Thyroid gland (tissue), 4 donors: ENCODE measurements at places on chromosomes 11 and 22. TPM values are rescaled to one million over a fixed set of nuclear protein-coding genes. Genes with fewer than 3 reads are reported as not detected.

GRCh38 chr11:71189768-71190315 is 62.5 kb downstream of the SHANK2 start:
- H3K27me3 ChIP-seq: no peaks in the 10 kb centered on the region
- H3K4me1 ChIP-seq: no peaks in the 10 kb centered on the region
- no peak overlapping the region for H3K4me3 ChIP-seq
- no peaks in the 10 kb centered on the region for H3K36me3 ChIP-seq
- DNase-seq: no peak

The APOL3 gene
- 49.6 TPM for total RNA-seq

The PHOX2A gene
- not detected for total RNA-seq

DNA sequence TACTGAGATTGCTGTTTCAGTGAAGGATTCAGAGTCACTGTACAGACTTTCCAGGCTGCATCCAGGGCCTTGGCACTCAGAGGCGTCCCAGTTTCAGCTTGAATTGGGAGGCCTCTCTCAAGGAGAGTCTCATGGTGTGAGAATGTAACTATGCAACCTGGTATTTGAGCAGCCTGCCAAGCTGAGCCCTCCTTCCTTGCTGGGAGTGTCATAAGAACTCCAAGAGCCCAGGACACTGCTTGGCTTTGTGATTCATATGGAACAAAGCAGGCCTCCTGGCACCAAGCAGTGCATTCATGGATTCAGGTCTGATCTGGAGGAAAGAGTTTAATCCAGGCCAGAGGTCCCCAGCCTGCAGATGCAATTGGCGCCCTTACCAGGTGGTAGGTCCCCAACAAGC is 171.7 kb downstream of the DBX1 start:
- H3K27me3 ChIP-seq: no peaks in the 10 kb centered on the region
- H3K36me3 ChIP-seq: no peaks in the 10 kb centered on the region

DNA sequence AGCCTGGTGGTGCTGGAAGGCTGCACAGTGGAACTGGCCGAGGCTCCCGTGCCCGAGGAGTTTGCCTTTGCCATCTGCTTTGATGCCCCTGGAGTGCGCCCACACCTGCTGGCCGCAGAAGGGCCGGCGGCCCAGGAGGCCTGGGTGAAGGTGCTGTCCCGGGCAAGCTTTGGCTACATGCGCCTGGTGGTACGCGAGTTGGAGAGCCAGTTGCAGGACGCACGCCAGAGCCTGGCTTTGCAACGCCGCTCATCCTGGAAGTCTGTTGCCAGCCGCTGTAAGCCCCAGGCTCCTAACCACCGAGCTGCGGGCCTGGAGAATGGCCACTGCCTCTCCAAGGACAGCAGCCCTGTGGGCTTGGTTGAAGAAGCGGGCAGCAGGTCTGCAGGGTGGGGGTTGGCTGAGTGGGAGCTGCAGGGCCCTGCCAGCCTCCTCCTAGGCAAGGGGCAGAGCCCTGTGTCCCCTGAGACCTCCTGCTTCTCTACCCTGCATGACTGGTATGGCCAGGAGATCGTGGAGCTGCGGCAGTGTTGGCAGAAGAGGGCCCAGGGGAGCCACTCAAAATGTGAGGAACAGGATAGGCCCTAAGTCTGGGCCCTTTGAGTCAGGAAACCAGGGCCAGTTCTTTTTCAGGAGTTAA is 1.9 kb upstream of the SMDT1 start:
- peaks cover 11% of the 10 kb centered on the region for H3K36me3 ChIP-seq
- no peaks in the 10 kb centered on the region for H3K27me3 ChIP-seq
- H3K4me1 ChIP-seq: peaks cover 25% of the 10 kb centered on the region
- H3K27ac ChIP-seq: peak overlapping the region; percentile 99
- no peak for DNase-seq

The OR5A1 gene
- total RNA-seq: not detected

- no peak overlapping the region for H3K27ac ChIP-seq
- peaks cover 14% of the 10 kb centered on the region for H3K4me1 ChIP-seq
Measured at GRCh38 chr22:40567626-40568328, 68.7 kb downstream of the MRTFA start.

- H3K4me3 ChIP-seq: no peak overlapping the region
- H3K36me3 ChIP-seq: no peaks in the 10 kb centered on the region
- H3K27me3 ChIP-seq: no peaks in the 10 kb centered on the region
- H3K27ac ChIP-seq: no peak overlapping the region
Measured at GRCh38 chr11:66800720-66801428, 42.4 kb upstream of the RCE1 start.

DNA sequence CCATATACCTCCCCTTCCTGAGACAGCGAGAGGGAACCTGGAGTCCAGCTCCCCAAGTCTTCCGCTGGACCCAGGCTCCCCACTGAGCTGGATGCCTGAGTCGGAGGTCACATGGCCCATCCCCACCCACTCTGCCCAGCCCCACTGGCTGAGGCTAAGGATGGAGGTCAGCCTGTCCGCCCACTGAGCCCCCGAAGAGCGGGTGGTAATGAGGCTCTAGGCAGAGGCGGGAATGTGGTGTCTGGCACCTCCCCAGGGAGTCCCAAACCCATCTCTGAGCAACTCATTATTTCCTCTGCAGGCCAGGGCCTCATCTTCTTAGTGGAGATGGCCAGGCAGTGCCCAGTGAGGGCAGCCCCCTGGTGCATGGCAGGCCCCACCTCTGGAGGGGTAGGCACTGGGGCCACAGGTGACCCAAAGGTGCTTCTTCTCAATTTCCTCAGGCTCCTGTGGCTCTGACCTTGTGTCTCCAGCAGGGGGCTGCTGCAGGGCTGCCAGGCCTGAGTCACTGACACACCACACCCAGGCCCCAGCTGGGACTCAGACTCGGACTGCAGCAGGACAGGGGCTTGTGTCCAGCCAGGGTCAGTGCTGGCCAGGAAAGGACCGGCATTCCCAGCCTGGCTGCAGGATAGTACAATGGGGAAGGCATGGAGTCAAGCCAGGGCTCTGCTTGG is 10.2 kb upstream of the PDE2A start:
- H3K27me3 ChIP-seq: no peaks in the 10 kb centered on the region
- no peak overlapping the region for H3K27ac ChIP-seq
- no peak overlapping the region for H3K4me3 ChIP-seq
- H3K36me3 ChIP-seq: peaks cover 23% of the 10 kb centered on the region
- no peaks in the 10 kb centered on the region for H3K4me1 ChIP-seq

The OR51B6 gene
- total RNA-seq: not detected

DNA sequence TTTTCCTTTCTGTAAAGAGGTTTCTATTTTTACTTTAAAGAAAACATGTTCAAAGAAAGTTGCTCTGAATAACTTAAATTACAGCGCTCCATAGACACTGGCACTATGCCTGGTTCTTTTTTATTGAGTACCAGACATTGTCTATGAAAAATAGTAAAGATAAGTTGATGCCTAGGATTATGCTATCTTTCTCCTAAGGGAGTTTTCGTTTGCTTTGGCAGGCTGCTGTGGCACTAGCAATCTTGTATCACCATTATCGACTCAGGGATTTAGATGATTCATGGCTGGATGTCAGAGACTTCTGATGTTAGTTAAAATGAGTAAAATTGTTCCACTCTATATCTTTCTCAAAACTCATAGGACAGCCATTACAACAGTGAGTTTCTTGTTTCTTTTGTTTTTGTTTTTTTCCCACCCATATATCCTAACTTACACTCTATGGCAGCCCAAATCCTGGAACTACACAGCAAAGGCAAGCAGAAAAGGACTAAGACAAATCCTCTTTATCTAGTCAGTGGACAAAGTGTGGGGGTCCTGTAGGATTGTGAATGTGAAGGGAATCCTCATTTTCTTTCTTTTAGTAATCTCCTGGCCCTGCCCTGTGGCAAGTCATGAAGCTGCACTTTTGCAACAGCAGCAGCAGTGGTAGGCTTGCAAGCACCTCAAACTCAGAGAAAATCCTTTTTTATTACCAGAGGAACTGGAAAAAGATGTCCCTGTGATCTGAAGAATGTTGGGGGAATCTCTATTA is 20.7 kb downstream of the SLN start:
- H3K36me3 ChIP-seq: no peaks in the 10 kb centered on the region
- H3K27me3 ChIP-seq: no peaks in the 10 kb centered on the region
- DNase-seq: no peak

DNA sequence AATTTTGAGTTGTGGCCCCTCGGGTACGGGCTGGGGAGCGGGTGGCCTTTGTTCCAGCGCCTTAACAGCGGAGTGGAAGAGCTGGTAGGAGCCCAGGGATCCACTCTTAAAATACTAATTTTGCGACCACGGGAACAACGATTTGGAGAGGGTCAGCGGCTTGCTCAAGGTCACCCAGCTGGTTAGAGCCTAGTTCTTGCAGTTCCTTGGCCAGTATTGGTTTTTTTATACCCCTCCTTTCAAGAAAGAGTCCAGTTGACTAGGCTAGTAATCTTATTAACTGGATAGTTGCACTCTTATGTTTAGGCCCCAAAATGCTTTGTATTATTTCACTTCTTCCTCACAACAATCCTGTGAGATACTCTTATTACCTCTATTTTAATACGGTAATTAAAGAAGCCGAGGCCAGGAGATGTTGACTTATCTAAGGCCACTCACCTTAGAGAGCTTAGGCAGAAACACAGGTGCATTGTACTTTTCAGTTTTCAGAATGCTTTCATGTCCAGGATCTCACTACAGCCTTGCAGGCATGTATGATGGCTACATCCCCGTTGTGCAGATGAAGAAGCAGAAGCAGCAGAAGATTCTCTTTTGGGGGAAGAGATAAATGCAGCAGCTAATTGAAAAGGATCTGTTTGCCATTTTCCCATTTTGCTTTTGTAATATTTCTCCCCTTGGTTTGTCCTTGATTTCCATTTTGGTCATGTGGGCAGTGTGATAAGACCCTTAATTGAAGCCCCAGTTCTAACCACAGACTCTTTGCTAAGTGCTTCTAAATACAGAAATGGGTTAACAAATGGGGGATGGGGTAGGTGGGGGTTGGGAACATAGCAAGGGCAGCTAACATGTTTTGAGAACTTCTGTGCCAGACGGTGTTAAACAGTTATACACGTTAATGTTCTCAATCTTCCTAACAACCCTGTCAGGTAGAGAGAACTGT is 1.4 kb downstream of the SREBF2 start:
- H3K27ac ChIP-seq: peak overlapping the region; percentile 95
- DNase-seq: no peak
- no peaks in the 10 kb centered on the region for H3K27me3 ChIP-seq

DNA sequence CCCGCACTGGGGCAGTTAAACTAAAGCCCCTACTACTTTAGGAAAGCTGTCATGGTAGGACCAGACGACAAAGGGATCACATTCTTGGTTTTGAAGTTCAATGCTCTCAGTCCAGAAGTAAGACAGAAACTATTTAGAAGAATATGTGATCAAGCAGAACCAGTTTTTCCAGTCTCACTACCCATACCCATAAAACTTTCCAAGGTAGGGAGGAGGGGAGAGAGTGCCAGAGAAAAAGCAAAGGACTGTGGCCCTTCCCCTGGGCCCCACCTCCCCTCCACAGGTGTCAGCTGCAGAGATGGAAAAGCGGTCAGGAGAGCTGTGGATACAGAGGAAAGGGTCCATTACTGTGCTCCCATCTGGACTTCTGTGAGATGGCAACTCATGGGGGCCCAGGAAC is 587.1 kb downstream of the SOX6 start:
- H3K4me1 ChIP-seq: peaks cover 35% of the 10 kb centered on the region
- H3K36me3 ChIP-seq: no peaks in the 10 kb centered on the region
- no peak overlapping the region for H3K4me3 ChIP-seq
- H3K27me3 ChIP-seq: no peaks in the 10 kb centered on the region
- H3K27ac ChIP-seq: peak overlapping the region; percentile 26

DNA sequence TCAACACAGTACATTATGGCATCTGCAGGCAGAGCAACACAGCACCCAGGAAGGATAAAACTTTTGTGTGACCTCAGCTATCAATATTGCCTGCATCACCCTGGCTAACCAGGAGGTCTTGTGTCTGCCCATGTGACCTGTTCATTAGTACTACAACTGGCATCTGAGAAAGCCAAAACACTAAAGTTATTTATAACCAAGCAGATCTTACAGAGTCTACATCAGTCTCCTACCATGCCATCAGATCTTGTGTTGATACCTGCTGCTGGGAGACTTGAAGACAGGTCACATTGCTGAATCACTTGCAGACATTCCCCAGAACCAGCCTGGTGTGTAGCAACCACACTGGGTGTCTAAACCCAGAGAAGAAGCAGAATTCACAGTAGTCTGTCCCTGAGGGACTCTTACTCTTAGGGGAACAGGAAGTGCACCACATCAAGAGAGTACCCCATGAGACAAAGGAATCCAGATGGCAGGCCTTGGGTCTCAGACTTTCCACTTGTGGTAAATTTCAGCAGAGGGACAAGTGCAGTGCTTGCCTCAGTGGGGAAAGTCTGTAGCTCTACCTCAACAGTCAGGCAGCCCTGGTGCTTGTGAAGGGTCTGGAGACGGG is 7.0 kb downstream of the OR9G1 start:
- no peaks in the 10 kb centered on the region for H3K27me3 ChIP-seq
- H3K4me1 ChIP-seq: no peaks in the 10 kb centered on the region
- no peaks in the 10 kb centered on the region for H3K36me3 ChIP-seq
- no peak overlapping the region for H3K4me3 ChIP-seq
- DNase-seq: no peak
- no peak overlapping the region for H3K27ac ChIP-seq

The SLN gene
- total RNA-seq: not detected

DNA sequence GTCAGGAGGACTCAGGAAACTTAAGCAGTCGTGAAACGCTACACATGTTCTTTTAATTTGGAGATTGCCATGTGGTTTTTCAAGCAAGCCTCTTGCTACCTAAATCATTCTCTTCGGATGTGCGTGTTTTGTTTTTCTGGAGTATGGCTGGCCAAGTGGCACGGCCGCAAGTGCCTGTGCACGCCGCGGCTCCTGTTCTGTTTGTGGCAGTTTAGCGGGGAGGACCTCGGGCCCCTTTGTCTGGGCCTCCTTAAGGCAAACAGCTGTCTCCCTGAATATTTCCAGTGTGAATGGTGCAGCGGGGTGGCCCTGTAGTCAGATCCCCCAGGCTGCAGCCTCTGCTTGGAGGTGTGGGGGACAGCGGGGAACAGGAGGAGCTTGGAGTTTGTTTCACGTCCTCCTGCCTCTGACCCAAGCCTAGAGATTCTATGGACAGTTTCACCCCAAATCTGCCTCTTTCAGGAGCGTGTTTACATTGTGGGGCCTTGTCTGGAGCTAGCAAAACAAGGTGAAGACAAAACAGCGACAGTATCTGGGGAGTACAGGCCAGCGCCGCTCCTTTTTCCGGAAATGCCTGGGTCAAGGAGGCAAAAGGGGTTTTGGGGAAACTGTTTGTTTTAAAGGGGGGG is 1.3 kb downstream of the LRP5 start:
- DNase-seq: no peak
- H3K4me1 ChIP-seq: peaks cover 42% of the 10 kb centered on the region
- H3K36me3 ChIP-seq: no peaks in the 10 kb centered on the region
- H3K27me3 ChIP-seq: no peaks in the 10 kb centered on the region
- H3K4me3 ChIP-seq: peak overlapping the region; percentile 65

The OR52I1 gene
- total RNA-seq: not detected

DNA sequence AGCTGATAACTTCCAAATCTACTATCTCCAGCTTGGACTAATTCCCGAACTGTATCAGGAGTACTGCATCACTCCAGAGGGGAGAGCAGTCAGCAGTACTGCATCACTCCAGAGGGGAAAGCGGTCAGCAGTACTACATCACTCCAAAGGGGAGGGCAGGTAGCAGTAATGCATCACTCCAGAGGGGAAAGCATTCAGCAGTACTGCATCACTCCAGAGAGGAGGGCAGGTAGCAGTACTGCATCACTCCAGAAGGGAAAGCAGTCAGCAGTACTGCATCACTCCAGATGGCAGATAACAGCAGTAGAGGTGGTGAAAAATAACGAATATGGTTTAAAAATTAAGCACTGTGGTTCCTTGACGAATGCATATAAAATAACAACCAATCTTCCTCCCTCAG is 8.4 kb downstream of the CWC15 start:
- H3K27me3 ChIP-seq: no peaks in the 10 kb centered on the region
- no peak overlapping the region for H3K4me3 ChIP-seq
- no peak overlapping the region for H3K27ac ChIP-seq
- no peak for DNase-seq
- H3K4me1 ChIP-seq: no peaks in the 10 kb centered on the region

The DENND6B gene
- total RNA-seq: 4.3 TPM
